ENCODE measurements at places on chromosomes 5 and 9.

GRCh38 chr5:72415616-72416325 lies 91.4 kb downstream of the ZNF366 start:
- DNase-seq: no peak

GRCh38 chr5:176352116-176352878 lies 9.3 kb downstream of the KIAA1191 start:
- no peak for DNase-seq

- no peak for DNase-seq
These were observed 54.1 kb downstream of the USP20 start for GRCh38 chr9:129889122-129889940.

DNA sequence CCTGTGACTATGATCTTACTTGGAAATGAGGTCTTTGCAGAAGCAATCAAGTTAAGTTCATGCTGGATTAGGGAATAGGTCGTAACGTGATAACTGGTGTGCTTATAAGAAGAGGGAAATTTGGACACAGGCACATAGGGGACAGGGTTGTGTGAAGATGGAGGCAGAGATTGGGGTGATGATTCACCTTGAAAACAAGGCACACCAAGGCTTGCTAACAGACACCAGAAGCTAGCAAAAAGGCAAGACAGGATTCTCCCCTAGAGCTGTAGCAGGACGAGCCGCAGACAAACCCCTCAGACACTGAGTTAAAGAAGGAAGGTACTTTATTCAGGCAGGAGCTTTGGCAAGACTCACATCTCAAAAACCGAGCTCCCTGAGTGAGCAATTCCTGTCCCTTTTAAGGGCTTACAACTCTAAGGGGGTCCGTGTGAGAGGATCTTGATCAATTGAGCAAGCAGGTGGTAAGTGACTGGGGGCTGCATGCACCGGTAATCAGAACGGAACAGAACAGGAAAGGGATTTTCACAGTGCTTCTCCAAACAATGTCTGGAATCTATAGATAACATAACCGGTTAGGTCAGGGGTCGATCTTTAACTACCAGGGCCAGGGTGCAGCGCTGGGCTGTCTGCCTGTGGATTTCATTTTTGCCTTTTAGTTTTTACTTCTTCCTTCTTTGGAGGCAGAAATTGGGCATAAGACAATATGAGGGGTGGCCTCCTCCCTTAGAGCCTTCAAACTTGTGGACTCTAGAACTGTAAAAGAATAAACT lies 57.5 kb upstream of the S1PR3 start:
- DNase-seq: no peak

- no peak for DNase-seq
These were observed 263.6 kb upstream of the PCSK5 start for GRCh38 chr9:75626860-75627259.

DNA sequence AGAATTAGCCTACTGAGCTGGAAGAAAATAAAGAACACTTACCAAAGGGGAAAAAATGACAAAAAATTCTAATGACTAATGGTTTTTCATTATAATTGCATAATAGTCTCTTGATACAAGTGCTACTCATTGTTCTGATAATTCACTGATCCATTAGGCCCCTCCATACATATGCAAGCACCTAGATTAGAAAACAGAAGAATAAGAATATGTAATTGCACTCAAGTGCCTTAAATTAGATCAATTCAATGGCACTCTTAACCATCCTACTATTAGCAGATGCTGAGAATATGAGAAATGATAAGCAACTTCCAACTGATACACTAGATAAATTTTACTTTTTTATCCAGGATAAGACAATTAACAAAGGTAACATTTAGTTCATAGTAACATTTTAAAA lies 440.9 kb upstream of the C9orf72 start:
- DNase-seq: no peak

DNA sequence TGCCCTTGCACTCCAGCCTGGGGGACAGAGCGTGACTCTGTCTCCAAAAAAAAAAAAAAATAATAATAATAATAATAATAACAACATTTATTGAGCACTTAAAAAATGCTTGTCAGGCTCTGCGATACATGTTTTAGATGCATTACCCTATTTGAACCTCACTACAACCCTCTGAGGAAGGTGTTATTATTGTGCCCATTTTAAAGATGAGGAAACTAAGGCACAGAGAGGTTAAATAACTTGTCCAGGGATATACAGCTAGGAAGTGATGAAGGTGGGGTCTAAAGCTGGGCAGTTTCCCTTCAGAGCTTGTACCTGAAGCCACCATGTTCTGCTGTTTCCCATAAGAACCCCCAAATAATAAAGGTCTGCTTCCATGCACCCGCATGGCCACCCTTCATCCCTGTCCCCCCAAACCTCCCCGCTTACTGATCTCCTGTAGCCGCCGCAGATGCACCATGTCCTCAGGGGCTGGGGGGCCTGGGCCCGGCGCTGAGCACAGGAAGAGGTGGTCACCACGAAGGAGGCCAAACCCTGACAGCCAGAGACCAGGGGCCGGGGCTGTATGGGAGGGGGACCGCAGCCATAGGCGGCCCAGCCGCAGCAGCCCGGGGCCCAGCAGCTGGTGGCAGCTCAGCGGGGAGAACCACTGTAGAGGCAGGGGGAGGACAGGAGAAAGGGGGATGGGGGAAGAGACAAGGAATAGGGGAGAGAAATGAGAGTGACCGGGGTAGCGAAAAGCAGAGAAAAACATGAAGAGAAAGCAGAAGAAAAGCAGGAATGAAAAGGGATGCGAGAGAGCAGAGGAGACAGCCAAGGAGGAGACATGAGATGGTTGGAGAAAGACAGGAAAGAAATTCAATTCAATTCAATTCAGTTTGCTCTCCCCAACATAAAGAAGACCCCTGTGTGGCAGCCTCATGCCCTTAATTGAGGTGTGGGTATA lies 15.1 kb upstream of the FCHSD1 start:
- no peak for DNase-seq

DNA sequence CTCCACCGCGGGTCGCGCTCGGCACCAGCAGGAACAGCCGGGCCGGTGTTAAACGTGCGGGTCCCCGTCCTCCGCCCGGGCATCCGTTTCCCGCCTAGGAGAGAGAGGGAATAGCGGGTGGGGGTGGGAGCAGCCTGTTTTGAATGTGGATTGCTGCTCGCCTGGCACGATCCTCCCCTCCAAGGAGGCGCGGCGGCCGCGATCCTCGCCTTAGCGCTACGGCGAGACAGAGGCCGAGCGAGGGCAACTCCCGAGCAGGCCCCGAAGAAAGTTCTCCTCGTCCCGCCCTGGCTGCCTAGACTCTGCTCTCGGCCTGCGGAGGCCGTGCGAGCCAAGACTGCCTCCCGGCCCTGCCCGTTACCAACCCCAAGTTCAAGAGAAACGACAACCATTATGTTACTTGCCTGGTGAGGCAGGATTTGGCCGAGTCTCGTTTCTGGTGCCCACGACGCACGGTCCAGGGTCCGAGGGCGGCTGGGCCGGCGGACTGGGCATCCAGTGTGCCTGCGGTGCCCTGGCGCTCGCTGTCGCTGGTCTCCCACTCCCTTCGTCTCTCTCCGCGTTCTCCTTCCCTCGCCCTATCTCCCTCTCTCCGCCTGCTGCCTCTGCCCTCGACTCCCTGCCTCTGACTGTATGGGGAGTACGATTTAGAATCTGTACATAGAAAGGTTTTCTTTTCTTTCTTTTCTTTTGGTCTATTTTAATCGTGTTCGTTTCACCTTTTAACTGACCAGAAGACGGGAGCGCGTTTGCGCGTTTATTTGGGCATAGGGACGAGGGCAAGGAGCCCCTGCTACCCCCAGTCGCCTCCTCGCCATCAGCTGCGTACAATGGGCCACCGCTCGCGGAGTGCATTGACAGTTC lies 724 bp downstream of the NR2F1-AS1 start:
- DNase-seq: no peak

DNA sequence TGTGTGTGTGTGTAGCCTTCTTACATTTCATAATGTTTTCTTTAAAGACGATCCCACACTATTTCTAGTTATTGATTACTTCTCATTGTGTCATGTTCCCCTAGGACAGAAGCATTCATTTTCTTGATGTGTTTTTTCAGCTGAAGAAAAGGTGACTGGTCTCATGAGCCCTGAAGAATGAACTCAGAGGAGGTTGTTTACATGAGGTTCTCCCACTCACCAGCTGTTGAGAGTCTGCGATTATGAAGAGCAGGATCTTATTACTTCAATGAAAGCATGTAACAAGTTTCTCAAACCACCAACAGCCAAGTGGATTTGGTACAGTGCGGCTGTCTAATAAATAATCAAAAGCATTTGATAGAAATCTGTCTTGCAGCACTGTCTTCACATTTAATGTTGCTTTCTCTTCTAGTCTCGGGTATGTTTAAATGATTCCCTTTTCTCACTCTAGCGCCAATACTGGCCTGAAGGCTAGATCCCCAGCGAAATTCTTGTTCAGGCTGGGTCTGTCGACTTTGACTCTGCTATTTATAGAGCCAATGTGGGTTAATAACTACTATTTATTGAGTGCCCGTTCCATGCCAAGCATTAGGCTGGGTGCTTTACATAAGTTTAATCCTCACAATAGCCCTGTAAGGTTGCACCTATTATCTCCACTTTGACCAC lies 9.6 kb upstream of the FSD1L start:
- DNase-seq: no peak

DNA sequence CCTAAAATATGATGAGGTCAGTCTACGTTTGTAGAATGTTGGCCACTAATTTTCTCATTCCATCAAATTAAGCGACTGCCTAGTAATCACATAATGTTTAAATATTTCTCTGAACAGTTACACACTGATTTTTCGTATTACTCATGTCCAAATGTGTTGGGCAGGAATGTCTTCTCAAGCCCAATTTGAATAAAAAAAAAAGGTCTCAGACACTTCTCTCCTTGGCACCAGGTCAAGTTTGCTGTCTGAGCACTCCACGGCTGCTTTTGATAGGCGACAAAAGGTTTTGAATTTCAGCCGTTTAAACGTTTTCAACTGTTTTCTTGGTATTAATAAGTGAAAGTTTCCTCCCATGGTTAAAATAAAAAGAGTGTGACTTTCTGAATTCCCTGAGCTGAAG lies 542.1 kb downstream of the IRX1 start:
- DNase-seq: no peak

DNA sequence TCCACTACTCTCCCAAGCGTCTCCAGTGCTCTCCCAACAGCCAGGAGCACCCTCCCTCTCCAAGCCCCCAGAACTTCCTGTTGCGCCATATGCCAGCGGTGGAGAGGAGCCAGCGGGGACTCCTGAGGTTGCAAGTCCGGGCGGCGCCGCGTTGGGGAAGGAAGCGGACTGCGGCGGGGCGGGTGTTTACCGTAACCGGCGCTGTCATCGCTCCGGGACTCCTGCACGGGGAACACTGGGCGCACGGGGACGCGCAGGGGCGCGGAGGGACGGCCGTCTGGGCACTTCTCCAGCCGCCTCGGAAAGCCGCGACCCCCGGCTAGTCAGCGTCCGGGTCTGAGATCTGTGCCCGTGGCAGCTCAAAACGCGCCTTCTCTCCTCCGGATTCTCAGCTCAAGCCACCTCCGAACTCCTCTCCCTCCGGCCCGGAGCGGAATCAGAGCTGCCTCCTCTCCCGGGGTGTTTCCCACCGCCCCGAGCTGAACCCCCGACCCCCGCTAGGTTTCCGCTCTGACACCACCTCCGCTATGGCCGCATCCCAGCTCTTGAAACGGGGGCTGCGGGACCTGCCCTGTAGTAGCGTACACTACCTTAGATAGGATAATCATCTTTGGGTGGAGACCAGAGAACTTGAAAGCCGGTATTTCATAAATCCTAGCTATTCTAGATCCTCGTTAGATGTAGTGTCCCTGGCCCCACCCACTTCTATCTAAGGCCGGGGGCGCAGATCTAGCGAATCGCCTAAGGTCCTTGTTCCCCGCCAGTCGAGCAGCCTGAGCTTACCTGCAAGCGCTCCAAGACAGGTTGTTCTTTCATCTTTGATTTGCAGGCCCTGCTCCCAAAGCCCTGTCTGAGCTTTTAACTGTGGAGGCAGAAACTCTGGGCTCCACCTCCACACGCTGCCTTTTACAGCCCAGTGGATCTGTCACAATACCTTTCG lies at the start of gene TRPM6:
TRPM6 (minus strand) TSS at position 881 of the 940 bp plus-strand sequence; CDS start at position 816, 65 bp downstream.
- DNase-seq: peak; percentile 16

GRCh38 chr5:171599957-171600612 lies 180.6 kb downstream of the FGF18 start:
- DNase-seq: no peak

- DNase-seq: no peak
These were observed 4.5 kb downstream of the CAMK2A start for GRCh38 chr5:150285114-150285513.

GRCh38 chr9:108671176-108671575 lies 184.6 kb downstream of the ACTL7B start:
- no peak for DNase-seq

Data from stimulated activated CD4-positive, alpha-beta T cell treated with anti-CD3 and anti-CD28 coated beads, Interleukin-2, amount 100 ng/mL, for 48 hours (primary cell).